ENCODE measurements at places on chromosomes 4 and X.
A peak's percentile ranks its signal among the peaks of the same experiment; 100 is the strongest.

DNA sequence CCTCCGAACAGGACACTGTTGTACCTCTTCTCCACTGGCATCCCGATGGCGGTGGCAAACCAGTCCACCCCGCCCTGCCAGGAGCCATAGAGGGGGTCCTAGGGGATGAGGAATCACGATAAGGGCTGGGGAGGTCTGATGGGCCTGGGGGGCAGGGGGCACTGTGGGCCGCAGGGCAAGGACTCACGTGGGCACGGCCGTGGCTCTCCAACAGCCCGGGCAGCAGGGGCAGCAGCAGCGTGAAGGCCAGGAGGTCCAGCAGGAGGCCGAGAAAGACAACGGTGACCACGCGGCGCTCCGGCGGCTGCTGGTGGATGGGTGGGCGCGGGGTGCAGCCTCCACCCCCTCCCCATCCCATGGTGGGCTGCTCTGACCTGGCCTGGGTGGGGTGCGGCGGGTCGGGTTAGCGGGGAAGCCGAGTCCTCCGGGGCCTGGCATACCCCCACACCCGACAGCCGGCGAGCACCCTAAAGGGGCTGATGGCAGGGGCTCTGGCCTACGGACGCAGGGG is 29.6 kb downstream of the NOP14 start:
- DNase-seq: no peak

DNA sequence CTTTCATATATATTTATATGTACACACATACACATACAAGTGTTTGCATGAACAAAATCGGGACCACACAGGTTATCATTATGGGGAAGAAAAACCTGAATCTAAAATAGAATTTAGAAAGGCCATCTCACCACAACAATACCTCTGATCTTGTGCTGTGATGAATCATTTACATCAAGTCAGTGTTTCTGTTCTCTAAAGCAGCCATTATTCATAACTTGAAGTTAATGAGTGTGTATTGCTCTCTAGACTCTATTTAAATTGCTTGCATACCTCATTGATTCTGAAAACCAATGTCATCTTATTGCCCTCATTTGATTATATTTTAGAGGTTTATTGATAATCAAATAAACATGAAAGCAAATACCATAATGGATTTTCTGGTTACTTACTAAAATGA is 71.6 kb downstream of the FAM114A1 start:
- DNase-seq: no peak

DNA sequence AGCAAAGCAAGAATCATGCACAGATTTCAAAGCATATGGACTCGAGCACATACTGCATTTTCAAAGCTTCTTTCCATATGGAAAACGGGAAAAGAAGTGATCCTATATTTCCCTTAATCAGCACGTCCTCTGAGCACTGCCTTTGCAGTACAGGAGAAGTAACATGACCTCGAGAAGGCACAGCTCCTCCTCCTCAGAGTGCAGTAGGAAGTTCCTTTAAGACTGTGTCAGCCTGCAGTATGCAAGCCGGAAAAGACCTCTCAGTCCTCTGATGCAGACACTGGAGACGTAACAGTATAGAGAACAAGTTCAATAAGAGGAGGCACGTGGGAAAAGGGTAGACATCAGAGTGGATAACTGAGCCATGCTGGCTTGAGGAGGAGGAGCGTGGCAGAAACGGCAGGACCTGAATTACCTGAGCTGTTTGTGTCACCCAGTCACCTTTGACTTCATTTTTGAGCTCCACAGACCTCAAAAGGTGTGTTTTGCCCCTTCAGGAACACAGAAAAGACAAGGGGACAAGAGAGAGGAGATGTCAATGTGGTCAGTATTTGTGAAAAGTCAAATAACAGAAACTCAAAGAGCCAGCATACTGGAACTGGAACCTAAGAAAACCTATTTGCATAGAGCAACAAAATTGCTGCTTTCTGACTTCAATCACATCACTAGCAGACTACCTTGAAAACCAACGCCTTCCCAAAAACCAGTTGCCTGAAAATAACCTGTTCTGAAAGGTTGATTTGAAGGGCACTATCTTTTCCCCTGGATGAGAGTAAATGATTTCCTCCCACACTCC is 20.8 kb downstream of the IRF2 start:
- DNase-seq: peak; percentile 65

DNA sequence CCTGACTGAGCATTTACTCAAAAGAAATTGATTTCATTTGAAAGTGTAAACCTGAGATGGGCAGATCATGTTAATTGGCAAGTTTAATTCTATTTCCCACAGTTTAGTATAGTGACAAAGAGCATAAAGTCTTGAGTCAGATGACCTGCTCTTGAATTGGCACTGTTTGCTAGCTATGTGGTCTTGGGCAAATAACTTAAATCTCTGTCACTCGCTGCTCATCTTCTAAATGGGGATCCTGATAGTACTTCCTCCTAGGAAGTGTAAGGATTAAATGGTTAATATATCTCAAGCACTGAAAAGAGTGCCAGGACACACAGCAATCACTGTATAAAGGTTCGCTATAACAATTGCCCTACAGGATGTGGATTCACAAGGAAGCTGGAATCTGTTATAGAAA is 242.8 kb upstream of the JADE1 start:
- no peak for DNase-seq

DNA sequence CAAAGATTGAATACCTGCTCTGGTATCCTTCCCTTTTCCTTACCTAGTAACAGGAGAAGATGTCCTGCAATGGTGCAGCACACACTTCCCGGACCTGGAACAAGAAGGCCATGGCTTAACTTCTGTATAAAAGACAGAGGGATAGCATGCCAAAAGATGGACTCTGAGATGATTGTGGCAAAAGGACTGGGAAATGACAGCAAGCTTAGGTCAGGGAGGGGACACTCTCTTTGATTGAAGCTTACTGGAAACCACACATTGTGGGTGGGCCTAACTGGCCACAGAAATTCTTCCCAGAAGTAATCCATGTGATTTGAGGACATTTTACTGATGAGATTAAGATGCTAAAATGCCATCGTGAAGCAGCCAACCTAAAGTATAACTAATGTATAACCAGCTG is 71.0 kb upstream of the OTUD4 start:
- no peak for DNase-seq

DNA sequence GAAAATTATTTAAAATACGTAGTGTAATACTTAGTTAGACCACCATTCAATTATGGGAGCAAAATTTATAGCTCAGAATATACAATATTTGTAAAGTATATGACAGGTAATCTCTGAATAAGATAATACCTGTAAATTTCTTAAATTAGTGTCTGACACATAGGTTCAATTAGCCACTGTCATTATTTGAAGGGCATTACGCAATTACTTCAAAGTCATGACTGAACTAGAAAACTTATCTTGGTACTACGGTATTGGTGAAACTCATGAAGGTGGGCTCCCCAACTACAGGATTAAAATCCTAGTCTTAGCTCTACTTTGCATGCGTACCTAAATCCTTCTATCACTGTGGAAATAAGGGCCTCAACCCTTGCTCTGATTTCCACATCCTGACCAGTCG is 860.7 kb downstream of the PCDH19 start:
- no peak for DNase-seq

GRCh38 chr4:131509521-131509920 is 1639.6 kb upstream of the PCDH10 start:
- DNase-seq: peak; percentile 58

GRCh38 chr4:41132055-41132683 is 82.2 kb downstream of the APBB2 start:
- DNase-seq: no peak

DNA sequence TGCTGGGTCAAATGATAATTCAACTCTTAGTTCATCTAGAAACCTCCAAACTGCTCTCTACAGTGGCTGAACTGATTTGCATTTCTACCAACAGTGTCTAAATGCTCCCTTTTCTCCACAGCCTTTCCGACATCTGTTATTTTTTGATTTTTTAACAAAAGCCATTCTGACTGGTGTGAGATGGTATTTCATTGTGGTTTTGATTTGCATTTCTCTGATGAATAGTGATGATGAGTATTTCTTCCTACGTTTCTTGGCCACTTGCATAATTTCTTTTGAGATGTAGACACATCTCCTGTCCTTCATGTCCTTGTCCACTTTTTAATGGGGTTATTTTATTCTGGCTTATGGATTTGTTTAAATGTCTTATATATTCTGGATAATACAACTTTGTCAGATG is 298.2 kb upstream of the ARSJ start:
- DNase-seq: peak; percentile 57

- DNase-seq: no peak
These were observed 94.3 kb upstream of the ATXN3L start for GRCh38 chrX:13414006-13414647.

DNA sequence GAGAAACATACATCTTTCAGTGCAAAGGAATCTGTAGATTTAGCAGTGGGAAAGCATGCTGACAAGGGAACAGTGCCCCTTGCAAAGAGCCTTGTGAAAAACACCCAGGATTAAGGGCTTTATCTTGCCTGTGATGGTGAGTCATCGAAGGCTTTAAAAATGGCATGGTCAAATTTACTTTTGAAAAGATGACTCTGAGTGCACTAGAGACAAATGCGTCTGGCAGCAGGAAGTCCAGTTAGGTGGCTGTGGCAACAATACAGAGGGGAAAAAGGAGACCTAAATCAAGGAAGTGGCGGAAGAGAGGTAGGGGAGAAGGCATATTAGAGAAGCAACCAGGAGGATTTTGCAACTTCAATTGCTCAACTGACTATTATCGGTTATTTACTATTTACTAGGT is 472.6 kb upstream of the CPEB2 start:
- no peak for DNase-seq

- DNase-seq: no peak
These were observed 176.3 kb downstream of the RPA4 start for GRCh38 chrX:97060020-97060419.

DNA sequence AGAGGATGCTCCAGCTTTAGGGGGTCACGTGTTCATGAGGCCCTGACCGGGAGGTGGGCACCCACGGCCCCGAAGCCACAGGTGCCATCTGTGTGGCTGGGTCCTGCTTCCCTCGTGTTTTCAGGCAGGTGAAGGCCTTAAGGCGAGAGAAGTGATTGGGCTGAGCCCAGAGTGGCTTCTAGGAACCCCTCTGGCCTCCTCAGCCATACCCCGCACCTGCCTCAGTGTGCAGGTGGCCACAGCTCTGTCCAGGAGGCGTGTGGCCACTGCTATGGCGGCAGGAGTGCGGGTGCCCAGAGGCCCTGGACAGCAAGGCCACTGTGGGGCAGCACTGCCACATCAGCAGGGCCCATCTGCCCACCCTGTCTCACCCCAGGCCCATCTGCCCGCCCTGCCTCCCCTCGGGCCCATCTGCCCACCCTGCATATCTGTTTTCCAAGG is 25.0 kb downstream of the NKX1-1 start:
- DNase-seq: no peak

DNA sequence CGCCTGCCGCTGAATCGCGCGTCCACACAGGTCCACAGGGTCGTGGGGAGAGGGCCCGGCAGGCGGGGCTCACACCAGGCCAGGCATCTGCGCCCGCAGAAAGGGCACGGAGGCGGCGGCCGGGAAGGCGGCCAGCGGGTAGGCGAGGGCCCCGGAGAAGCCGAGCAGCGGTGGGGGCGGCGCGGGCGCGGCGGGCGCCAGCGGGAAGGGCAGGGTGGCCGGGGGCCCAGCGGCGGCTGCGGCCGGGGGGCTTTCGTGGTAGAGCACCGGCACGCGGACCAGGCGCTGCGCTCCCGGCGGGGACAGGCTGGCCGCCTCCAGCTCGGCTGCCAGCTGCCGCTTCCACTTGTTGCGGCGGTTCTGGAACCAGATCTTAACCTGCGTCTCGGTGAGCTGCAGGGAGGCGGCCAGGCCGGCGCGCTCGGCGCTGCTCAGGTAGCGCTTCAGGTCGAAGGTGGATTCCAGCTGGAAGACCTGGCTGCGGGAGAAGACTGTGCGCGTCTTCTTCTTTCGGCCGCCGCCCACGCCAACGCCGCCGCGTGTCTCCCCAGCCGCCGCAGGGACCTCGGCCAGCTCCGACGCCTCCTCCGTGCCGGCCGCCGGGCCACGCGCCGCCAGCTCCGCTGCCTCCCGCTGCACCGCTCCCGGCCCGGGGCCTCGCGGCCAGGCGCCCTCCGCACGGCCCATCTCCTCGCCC is 3.9 kb downstream of the HMX1 start:
- DNase-seq: no peak

DNA sequence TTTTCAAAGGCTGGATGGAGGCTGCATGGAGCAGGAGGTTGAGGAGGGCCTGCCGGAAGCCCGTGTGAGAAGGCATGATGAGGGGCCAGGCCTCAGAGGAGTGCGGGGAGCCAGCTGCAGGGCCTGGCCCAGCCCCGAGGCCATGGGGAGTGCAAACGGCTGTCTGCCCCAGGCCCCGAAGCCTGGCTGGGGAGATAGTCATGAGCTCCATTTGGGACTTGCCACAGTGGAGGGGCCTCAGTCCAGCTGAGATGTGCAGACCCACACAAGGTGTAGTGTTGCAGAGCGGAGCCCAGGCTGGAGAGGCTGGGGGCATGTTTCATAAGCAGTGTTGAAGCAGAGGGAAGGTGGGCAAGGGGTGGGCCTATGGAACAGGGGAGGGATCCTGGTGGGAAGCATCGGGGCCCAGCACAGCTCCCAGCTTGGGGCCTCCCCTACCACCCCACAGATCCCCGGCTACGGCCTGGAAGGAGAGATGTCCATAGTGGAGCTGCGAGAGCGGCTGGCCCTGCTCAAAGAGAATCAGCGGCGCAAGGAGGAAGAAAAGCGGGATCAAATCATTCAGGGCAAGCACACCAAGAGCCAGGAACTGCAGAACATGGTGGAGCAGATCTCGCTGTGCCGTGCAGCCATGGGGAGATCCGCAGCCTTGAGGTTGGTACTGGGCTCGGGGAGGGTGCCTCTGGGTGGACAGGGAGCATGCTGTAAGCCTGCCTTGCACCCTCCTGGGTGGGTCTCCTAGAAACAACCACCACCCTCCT is 9.1 kb upstream of the RNF4 start:
- DNase-seq: no peak

DNA sequence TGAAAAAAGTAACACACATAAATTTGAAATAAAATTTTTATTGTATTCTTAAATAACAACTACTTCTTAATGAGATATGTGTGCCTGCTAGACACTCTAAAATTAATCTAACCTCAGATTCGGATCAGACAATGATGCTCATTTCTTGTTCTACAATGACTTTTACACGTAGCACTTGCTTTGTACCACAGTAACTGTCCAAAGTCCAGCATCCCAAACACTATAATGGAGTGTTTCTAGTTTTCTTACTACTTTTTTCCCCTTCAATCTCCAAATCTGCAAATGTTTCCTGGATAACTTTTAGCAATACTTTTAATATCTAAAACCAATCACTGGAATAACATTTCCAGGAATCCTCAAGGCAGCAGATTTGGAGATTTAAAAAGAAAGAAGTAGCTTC is 75.9 kb downstream of the ADGRA3 start:
- DNase-seq: no peak

DNA sequence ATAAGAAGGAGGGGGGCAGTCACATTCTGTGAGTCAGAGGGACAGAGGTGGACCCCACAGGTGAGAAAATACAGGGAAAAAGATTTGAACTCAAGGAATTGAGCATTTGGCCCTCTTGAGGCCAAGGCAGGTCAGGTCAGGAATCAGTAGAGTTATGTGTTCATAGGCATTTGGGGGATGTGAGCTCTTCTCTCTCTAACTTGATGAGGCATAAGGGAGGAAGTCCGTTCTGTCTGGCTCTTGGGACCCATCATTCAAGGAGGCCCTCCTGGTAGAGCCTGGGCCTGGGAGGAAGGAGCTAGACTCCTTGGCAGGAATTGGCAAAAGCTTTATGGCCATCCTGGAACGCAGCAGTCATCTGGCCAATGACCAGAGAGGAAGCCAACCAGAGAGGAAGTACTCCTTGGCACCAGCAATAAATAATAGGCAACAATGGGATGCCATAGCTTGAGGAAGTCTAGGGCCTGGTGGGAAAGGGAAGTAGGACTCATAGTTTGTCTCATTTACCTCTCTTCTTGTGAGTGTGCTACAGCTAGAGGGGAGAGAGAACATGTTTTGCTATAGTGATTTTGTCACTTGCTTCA is 53.0 kb downstream of the MSN start:
- DNase-seq: no peak

- no peak for DNase-seq
These were observed 112.6 kb downstream of the TMA16 start for GRCh38 chr4:163606896-163607691.
